Posterior vena cava (tissue), 2 donors: ENCODE measurements at places on chromosomes 11 and 22. TPM values are rescaled to one million over a fixed set of nuclear protein-coding genes. Genes with fewer than 3 reads are reported as not detected.

- no peak for DNase-seq
These were observed 16.2 kb upstream of the ARHGAP20 start for GRCh38 chr11:110728476-110728875.

DNA sequence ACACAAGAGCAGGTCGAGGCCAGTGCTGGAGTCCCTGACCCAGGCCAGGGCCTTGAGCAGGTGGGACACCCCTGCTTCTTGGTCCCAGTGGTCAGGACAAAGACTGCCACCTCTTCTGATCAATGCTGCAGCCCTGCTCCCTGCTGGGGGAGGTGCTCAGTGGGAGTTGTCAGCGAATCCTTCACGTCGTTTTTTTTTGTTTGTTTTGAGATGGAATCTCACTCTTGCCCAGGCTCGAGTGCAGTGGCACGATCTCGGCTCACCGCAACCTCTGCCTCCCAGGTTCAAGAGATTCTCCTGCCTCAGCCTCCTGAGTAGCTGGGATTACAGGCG is 34.7 kb downstream of the NUP50 start:
- DNase-seq = no peak

DNA sequence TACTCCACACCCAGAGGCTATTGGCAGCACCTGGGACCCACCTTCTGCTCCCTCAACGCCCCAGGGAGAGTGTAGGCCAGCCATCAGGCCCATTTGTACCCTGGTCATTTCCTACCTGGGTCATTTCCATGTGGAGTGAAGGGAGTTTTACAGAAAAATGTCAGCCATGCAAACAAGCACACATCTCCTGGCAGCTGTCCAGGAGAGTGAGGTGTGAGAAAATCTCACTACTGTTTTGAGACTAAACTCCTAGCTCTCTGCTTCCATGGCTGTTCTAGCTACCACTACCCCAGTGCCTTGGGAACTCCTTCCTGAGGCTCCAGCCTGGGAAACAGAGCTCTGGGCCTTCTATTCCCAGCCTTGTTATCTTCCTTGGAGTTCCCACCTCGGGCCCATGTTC is 2.8 kb upstream of the TMPRSS13 start:
- peak; percentile 22 for DNase-seq

GRCh38 chr11:66550887-66551286 is 4.2 kb downstream of the ACTN3 start:
- no peak for DNase-seq

GRCh38 chr11:115170133-115170815 is 333.9 kb downstream of the CADM1 start:
- DNase-seq = no peak

DNA sequence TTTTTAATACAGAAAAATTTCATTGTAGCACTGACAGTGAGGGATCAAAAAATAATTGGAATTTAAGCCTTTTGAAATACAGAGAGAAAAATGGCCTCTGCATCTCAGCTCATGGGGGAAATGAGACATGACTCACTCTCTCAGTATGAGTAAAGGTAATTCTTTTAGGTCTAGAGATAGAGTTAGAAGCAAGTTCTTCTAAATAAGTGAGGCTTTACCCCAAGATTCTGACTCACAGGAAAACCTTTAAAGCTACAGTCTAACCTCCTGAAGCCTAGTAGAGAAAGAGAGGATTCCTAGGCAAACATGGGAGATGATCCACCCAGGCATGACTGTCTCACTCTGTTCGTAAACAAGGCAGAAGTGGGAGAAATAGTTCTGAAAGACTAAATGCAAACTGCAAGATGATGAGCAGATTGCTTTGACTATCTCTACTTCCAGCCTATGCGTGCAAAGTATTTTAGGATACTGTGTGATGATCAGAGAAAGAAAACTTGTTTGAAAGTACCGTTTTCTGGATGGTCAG is 1003.3 kb upstream of the CCDC90B start:
- no peak for DNase-seq

- DNase-seq = no peak
These were observed 706.8 kb downstream of the KCNA4 start for GRCh38 chr11:29309992-29310391.

- peak; percentile 79 for DNase-seq
These were observed 675.3 kb downstream of the BRD1 start for GRCh38 chr22:49152127-49152938.

DNA sequence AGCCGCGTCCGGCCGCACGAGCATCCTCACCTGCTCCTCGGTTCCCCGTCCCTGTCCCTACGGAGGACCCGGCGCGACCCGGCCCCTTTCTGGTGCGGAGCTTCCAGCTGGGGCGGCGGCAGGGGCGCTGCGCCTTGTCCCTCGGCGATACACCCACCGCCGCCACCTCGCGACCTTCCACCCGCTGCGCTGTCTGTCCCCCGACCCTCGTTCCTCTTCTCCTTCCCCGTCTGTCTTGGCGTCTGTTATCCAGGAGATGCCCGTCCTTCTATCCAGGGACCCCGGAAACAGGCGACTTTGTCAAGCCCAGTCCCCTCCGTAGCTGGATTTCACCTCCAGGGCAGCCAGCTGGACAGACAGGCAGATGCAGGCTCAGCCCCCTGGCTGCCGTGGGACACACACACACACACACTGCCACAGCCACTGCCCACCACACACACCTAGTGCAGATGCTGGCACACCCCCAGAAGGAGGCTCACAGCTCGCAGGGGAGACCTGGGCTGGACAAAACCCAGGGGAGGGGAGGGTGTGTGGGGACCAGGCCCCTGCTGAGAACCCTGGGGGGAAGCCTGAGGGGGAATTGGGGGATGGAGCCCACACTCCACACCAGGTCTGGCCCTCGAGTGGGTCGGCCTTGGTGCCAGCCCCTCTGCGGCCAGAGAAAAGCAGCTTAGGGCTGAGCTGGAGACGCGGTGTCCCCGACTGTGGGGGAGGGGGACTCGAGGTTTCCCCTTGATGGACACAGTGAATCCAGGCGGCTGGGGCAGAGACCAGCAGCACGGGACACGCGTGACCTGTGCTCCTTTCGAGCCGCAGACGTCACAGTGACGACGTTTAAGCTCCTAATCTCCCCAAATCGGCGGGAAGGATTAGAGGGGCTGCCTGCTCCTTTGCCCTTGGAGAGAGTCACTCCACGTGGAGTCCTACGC is 788 bp downstream of the DRD4 start:
- peak; percentile 77 for DNase-seq

DNA sequence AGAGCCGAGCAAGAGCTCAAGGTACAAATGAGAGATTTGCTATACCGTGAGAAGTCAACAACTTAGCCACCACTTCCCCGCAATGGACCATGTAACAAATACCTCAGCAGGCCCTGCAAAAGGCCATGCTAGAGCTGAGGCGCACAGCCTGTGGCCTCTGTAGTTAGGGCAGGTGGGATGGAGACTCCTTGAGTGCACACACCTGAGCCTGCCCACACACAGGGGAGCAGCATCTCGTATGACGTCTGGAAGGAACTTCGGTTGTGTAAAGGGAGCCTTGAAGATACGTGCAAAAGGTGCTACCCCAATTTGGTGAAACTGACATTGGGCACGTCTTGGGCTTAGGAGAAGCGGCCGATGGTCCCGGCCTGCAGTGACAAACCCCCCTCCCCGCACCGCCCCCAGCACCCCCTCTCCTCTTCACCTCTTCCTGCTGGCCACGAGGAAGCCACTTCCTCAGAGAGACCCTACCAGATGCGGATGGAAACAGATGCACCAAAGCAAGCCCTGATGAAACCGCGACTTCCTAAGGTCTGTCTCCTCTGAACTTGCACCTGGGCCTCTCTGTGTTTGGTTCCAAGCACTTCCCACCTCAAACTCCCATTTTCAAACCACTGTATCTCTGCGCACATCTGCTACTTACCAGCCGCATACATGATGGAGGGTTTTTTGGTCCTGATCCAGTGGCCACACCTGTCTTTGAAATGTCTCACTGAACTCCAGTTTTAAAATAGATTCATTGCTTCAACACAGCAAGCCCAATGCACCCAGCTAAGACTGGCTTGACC is 10.6 kb downstream of the CDPF1 start:
- no peak for DNase-seq

DNA sequence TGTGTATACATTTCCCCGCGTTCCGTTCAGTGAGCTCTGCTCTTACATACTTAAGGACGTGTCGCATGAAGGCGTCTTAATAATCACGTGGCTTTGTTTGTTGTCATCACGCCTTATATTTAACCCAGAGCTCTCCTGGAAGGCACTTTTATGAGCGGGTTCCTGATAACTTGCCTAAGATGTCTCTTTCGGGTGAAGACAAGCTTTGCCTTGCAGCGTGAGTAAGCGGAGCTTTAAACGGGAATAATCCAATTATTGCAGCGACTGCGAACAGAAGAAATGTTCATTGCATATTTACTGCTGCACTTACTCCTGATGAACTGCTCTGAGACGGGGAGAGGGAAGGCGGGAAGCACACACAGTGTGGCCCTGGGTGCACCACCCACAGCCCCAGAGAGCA is 1128.2 kb downstream of the BRD1 start:
- DNase-seq = no peak

DNA sequence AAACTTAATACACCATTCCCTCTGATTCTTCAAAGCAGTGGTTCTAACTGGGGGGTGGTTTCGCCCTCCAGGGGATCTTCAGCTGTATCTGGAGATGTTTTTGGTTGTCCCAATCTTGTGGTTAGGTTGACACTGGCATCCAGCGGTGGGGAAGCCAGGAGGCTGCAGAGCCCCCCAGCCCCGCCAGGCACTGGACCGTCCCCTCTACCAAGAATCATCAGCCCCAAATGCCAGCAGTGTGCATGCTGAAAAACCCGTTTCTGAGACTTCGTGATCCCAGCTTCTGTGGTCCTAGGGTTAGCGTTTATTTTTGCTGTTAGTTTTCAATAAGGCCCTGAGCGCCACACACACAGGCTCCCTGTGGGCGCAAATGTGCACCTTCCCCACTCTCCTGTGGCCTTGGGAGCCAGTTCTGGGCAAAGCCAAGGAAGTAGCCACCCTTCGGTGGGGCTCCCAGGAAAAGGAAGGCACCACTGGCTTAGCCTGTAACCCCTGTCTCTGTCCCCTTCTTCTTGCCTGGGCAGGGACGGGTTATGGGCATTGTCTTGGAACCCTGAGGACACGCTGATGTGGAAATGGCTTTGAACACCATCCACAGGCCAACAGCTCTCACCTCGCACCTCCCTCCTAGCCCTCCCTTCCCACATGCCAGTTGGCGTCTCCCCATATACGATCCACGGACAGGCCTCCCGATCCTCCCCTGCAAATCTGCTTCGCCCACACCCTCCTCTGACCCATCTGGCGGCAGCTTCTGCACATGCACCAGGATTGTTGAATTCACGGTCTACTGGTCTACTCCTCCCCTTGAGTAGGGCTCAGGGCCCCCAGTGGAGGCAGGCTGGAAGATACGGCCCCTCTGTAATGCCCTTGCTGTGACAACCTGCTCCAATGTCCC is 71.4 kb upstream of the CCND1 start:
- no peak for DNase-seq

- DNase-seq = no peak
These were observed 18.7 kb downstream of the CELSR1 start for GRCh38 chr22:46518542-46519325.

GRCh38 chr11:111733016-111733415 is 33.2 kb downstream of the PPP2R1B start:
- DNase-seq = peak; percentile 93

GRCh38 chr11:71504531-71504930 is 22.5 kb upstream of the KRTAP5-7 start:
- peak; percentile 56 for DNase-seq

GRCh38 chr11:128670631-128671030 is 23.2 kb upstream of the FLI1 start:
- no peak for DNase-seq

GRCh38 chr11:114447892-114448291 is 8.6 kb downstream of the REXO2 start:
- no peak for DNase-seq

The ART5 gene
- not detected for total RNA-seq

The GRM5 gene
- total RNA-seq = 0.81 TPM

The TP53I11 gene
- 186 TPM for total RNA-seq

The TRMU gene
- total RNA-seq = 21.2 TPM

The USP28 gene
- total RNA-seq = 23.1 TPM

The CRYAB gene
- 527 TPM for total RNA-seq
